ENCODE measurements at places on chromosomes 5 and 9. TPM values are rescaled to one million over a fixed set of nuclear protein-coding genes. Genes with fewer than 3 reads are reported as not detected.

The PLGRKT gene
- 24.6 TPM for total RNA-seq

The GCNT1 gene
- total RNA-seq, result 1.6 TPM

The PRRX2 gene
- 0.68 TPM for total RNA-seq

The ARID3C gene
- total RNA-seq, result not detected

The IFNA21 gene
- not detected for total RNA-seq

The SGTB gene
- 15.0 TPM for total RNA-seq

The CNTLN gene
- 16.7 TPM for total RNA-seq

The RNF224 gene
- total RNA-seq, result not detected

The RAPGEF6 gene
- 22.1 TPM for total RNA-seq

- DNase-seq, result no peak
Measured at GRCh38 chr5:128632264-128632663, 94.2 kb upstream of the FBN2 start.

GRCh38 chr5:177404641-177405179 lies 4.2 kb upstream of the PFN3 start:
- no peak for DNase-seq

DNA sequence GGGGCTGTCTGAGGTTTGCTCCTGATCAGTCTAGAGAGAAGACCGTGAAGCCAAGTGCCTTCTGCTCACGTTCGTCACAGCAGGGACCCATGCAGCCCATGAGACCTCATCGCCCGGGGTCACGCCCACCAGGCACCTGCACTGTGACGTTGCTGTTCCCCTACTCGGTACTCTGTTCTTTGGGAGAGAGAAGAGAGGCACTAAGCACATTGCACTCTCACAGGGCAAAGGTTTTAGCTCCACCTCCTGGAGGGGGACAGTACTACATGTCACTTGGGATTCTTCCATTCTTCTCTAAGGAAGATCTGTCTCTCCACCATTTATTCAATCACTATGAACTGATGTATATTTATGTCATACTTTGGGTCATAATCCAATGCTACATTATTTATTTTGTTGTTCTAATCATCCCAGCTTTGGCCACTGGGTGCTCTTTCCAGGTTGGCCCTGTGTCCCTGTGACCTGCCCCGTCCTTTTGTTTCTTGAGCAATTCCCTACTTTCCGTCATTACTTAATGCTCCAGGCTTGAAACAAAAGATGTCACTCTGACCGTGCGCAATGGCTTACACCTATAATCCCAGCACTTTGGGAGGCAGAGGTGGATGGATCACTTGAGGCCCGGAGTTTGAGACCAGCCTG lies 31.4 kb upstream of the BRD3 start:
- DNase-seq, result no peak

DNA sequence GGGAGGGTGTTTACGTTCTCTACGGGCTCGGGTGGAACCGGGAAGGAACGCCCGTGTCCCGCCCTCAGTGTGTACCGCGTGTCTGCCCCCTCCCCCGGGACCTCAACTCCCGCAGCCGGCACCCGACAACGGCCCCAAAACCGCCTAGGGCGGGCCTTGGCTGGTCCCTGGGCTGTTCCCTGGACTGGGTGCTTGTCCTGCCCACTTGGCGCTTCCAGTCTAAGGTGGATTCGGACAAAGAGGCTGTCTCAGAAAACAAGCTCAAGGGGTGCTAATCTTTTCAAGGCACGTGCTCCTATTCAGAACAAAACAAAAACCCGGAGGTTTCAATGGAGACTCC lies 379 bp upstream of the CLK4 start:
- no peak for DNase-seq

DNA sequence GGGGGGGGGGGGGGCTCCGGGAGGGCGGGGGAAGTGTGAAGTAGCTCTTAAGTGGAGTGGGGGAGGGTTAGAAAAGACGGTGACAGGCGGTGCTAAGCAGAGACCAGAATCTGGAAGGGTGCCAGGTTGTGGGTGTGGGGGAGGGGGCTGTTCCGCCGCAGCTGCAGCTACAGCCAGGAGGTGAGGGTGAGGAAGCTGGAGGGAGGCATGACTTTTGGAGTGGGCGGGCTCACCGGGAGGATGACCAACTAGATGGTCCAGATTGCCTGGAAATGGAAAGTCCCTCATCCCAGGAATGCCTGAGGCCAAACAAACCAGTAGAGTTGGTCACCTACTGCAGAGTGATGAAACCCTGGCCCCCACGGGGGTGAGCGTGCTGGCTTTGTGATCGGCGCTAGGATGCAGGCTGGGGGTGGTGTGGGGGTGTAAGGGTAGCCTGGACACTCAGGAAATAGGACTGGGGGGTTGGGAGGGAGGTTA lies 158.1 kb upstream of the SHB start:
- no peak for DNase-seq

DNA sequence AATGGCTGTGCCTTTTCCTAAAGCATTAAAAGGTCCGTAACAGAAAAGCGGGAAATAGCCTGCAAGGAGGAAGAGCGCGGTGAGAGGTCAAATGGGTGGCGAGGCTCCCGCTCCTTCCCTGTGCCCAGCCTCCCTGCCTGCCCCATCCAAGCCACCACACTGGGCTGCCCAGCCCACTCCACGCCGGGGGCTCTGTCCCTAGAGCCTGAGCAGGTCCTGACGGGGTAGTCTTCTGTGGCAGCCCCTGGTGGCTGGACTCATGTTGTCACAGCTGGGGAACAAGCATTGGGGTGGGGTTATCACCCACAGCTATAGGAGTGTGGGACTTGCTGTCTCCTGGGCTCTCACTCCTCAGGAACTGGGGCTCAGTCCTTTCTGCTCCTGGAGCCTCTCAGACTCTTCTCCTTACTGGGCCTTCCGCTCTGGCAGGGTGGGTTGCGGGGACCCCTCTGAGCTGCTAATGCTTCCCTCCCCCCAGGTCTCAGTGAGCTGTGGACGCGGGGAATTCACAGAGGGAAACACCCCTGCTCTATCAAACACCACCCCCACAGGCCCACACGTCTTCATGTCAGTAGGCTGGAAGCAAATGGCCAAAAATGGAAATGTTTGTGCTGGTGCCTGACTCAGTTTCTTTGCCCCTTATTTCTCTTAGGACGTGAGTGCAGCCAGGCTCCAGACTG lies 152.4 kb upstream of the PHYKPL start:
- no peak for DNase-seq

DNA sequence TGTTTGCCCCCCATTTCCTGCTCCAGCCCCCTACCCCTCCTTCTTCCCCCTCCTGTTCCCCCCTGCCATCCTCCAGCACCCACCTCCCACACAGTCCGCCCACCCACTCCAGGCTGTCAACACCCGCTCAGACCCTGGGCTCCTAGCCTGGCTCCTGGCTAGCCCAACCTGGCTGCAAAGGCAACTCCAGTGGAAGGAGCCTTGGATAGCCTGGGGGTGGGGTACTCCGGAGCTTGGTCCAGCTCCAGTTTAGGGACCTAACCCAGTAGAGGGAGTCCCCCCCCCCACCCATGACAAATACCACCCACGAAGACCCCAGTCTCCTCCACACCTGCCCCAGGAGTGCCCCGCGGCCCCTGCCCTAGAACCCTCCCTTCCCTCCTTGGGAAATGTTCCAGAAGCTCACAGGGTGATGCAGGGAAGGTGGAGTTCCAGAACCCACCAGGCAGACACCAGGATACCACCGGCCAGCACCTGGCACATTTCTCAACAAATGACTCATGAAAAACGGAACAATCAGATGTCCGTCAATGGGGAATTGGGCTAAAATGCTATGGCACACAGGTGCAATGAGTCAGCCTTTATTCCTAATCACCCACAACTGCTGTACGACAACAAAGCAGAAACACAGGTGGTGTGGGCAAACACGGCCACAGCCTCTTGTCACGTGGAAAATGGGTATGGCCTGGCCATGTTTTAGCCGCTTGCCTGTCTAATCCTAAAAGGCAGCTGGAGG lies 901 bp upstream of the SLC12A7 start:
- no peak for DNase-seq

DNA sequence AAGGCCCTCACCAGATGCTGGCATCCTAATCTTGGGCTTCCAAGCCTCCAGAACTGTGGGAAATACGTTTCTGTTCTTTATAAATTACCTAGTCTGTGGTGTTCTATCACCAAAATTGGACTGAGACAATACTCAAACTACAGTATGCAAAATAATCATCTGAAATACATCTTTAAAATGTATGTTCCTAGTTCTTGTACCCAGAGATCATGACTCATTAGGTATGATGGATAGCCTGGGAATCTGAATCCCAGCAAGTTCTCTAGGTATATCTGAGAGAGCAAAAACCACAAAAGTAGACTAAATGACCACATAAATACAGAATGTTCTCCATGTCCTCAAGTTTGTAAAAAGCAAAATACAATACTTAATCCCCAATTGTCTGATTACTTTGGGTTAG lies 166.3 kb downstream of the YIPF5 start:
- no peak for DNase-seq

GRCh38 chr5:116468583-116468982 lies 106.0 kb downstream of the SEMA6A start:
- no peak for DNase-seq

DNA sequence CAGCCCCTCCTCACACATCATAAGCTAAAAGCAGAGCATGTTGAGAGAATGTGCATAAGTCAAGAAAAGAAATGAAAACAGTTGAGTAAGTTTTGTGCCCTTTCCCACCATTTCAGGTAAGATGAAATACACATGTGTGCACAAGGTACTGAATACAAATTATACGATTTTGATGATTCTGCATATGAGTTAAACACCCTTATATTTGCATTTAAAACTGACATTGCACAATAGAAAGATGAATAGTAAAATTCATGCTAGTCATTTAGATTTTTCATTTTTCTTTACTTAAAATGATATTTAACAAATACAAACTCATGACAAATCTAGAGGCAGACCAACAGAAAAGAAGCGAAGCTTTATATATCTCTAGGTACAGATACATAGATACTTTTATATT lies 24.9 kb upstream of the PSD2 start:
- no peak for DNase-seq

DNA sequence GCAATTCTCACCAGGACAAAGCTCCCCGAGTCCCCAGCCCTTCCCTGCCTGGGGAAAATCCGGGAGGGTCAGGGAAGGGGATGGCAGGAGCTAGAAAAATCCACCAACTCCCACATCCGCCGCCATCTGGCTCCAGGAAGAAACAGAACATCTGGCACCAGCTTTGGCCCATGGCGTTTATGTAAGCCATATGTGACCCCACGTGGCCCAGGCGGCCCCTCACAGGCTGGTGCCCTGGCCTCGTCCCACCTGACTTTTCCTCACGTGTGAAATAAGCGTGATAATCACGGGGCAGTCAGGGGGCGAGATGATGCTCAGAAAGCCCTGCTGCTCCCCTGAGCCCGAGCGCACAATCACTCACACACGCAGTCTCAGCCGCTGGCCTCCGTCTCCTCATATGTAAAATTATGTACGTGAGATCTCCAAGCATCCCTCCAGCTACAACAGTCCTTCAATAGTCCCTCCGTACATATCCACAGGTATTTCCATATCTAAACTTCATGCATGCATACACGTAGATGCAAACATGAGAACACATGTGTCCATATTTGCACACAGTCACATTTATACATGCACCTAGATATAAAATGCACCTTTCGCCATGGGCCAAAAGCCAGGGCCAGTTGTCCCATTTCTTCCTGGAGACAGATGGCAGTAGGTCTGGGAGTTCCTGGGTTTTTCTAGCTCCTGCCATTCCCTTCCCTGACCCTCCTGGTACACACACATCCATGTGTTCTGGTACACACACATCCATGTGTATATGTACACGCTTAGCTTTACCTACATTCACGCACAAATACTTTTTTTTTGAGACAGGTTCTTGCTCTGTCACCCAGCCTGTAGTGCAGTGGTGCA lies 28.9 kb downstream of the PLPP7 start:
- no peak for DNase-seq

DNA sequence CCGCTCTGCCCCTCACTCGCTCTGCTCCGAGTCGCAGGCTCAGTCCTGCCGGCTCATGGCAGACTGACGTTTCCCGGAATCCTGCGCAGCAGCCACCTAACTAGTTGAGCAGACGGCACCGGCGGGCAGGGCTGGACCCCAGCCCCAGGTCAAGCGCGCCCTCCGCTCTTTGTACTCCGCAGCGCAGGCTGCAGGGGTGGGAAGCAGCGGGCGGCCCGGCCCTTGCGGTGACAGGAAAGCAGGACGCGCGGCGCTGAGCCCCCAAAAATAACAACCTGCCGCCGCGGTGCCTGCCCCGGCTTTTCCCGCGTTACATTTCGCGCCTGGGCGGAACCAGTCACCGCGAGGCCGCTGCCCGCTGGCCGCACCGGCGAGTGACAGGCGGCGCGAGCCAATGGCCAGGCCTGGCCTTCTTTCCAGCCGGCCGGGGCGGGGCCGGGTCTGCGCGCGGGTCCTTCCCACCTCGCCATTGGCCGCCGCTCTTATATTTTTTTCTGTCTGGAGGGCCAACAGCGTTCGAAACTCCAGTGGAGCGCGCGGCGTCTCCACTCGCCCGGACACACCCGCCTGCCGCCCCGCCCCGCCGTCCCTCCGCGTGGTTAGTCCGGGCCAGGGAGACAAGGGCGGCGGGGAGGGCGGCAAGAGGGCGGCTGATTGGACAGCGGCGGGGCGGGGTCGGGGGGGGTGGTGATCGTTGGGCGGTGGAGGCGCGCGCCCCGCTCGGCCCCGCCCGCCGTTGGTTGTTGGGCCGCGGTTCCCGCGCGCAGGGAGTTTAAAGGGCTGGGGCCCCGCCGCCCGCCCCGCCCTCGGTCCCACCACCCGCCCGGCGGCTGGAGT lies at the start of gene ZNF367:
ZNF367 (minus strand) TSS at position 288 of the 837 bp plus-strand sequence. CDS start 338 bp downstream, outside the sequence.
- DNase-seq, result peak; percentile 90

- DNase-seq, result no peak
Measured at GRCh38 chr9:20603524-20604268, 18.6 kb downstream of the MLLT3 start.

GRCh38 chr9:126108240-126108639 lies 218.4 kb upstream of the MVB12B start:
- peak; percentile 15 for DNase-seq
